Fibroblast of skin of scalp (primary cell): ENCODE measurements at places on chromosomes 6 and 20.

DNA sequence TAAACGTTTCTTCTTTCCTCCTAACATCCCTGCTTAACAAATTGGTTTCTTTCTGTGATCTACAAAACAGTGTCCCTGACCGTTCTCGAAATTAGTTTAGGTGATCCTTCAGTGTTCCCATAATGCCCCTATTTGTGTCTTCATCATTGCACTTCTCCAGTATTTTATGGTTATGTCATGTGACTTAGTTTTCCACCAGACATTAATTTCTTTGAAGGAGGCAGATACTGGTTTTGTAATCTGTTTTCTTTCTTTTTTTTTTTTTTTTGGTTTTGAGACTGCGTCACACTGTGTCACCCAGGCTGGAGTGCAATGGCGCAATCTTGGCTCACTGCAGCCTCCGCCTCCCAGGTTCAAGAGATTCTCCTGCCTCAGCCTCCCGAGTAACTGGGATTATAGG lies 49.2 kb downstream of the FAM217A start:
- no peak for DNase-seq

DNA sequence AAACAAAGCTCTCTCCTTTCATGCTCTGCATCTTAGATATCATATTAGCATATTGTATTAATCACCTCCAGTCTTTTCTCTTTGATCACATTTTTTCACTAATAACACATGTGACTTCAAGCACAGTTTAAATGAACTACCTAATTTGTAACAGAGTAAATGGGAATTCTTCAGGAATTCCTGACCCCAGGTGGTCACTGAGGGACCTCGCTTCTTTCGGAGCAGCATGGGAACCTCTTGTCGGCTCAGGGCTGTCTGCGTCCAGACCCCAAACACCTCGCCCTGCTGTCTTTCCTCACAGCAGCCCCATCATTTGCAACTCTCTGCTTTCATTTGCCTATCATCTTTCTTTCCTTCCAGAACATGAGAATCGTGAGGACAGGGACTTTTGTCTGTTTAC lies 103.5 kb downstream of the DACT2 start:
- no peak for DNase-seq

DNA sequence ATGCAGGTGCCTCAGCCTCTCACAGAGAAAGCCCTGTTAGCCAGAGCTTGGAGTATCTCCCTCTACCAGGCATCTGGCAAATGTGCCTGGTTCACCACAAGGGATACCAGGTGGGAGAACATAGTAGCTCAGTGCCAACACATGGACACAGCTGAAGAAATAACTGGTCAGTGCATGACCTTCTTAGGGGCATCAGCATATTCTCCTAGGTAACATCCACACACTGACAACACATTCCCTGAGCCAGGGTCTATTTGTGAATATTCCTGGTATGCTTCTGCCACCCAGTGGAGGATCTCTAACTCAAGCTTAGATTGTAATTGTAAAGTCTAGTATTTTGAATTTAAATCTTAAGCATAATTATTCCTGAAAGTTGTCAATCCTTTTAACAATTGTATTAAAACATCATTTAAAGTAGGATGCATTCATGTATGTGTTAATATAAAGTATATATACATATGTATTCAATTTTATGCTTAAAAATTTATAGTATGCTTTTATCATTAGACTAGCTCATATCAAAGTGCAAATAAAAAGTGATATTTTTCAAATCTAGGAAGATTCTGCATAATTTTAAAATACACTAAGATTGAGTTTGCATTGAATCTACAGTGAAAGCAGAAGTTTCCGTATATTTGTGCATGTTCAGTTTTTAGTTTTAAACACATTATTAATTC lies 45.3 kb upstream of the COL21A1 start:
- DNase-seq: peak; percentile 69

DNA sequence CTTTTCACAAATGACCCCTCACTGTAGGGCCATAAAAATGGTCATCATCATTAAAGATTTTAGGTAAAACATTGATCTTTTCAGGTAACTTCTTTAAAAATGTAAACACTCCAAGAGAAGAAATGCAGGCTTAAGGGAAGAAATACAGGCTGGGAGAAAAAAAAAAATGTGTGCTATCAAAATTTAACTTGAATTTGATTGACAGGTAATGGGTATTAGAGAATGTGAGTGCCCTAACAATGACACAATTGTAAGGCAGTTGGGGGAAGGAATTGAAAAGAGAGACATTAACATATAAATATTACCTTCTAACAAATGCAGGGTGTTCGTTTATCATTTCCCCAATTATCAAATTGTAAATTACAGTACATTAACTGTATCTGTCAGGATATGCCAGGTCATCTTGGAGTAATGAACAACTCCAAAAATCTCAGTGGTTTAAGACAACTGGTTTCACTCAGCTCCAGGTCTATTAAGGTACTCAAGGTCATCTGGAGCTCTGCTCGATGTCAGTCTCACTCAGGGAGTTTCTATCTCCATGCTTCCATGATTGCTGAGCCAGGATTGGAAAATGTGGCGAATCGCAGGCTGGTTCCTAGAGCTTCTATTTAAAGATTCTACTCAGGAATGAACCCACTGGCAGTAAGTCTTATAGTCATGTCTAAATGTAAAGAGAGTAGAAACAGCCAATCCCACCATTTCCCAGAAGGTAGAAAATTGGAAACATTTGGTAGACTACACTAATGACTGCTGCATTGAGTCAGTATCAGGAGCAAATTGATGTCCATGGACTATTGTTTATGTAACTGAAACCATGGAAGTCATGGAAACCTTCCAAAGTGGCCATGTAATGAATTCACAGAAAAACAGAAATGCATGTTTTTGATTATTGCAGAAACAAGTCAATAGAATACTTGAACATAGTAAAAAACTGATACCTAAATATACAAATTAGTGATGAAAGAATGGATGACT lies 55.6 kb downstream of the FRK start:
- DNase-seq: peak; percentile 53

- DNase-seq: no peak
Observed at GRCh38 chr6:138119976-138120375, 12.8 kb upstream of the PERP start.

- no peak for DNase-seq
Observed at GRCh38 chr6:143128681-143129015, 68.0 kb downstream of the AIG1 start.

DNA sequence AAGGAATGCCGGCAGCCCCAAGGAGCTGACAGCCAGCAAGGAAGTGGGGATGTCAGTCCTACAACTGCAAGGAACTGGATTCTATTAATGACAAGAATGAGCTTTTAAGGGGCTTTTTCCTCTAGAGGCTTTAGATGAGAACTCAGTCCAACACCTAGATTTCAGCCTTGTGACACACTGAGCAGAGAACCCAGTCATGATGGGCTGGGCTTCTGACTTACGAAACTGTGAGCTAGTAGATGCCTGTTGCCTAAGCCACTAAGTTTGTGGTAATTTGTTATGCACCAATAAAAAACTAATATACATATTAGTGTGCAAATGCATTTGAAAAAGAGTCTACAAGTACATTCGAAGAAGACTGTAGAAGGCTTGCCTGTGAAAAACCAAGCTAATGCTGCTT lies 263.3 kb downstream of the SOX4 start:
- no peak for DNase-seq

DNA sequence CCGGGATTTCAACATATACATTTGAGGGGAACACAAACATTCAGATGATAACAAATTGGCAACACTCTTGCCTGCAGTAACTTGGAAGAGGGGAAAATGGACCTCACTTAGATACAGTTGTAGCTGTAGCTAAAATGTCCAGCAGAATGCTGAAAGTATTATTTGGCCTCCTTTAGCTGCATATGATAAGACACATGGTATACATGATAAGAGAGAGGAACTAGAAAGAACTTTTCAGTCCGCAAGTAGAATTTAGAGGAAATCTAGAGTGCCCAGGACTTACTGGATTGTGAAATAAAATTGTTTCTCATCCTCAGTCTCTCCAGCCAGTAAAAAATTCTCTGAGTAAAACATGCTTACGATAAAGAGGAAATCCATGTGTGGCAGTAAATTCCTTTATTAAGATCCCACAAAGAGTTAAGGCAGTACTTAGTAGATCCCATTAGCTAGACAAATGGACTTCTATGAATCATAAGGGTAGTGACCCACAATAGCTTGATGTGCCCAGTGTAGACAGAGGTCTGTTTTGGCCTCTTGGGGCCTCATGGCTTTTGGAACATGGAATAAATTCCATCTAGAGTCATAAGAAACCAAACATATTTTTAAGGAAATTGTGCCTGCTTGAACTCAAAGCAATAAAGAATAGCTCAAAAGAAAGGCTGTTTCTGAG lies 87.9 kb upstream of the RBM24 start:
- peak; percentile 12 for DNase-seq

GRCh38 chr6:108123946-108124345 lies 41.9 kb upstream of the NR2E1 start:
- DNase-seq: no peak

GRCh38 chr6:154161689-154162088 lies 122.6 kb downstream of the OPRM1 start:
- no peak for DNase-seq

- peak; percentile 46 for DNase-seq
Observed at GRCh38 chr20:1327241-1327653, 1.7 kb downstream of the SDCBP2 start.

- DNase-seq: no peak
Observed at GRCh38 chr6:21969192-21969591, 327.6 kb downstream of the PRL start.

DNA sequence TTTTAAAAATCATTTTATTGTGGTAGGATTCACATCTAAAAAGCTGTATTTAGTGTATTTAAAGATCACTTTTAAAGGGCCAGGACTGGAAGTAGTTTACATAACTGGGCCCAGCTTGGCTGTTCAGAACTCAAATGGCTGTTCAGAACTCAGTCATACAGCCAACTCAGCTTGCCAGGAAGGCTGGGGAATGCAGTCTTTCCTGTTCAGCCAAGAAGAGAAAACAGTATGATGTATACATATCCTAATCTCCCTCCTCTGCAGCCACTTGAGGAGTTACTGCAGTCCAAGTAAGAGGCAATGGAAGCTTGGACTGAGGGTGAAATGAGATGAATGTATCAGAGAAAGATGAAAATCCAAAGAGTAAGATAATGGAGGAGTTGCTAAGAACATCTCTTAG lies 24.6 kb downstream of the DSTN start:
- peak; percentile 41 for DNase-seq

DNA sequence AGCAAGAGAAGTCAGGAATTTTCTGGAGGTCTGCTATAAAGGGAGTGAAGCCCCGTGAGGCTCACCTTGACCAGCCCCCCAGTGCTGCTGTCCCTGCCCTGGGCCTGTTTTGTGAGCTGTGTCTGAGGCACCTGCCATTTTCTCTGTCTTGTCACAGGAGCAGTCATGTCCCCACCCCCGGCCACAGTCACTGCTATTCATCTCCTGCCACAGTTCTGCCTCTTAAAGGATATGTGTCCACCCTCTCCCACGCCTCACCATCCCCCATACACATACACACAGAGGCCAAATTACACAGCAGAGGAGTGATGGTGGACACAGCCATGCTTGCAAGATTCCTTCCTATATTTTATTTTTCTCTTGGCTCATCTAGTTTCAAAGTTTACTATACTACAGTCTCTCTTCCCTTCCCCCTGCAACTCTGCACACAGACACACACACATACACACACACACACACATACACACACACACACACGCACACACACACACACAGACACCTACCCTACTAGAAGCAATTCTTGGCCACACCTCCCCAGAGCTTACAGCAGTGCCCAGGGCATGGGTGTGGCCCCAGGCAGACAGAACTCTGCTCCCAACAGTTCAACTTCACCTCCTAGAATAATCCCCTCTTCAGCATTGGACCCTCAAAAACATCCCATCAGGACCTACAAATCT lies 68.7 kb upstream of the TAB2 start:
- DNase-seq: no peak

DNA sequence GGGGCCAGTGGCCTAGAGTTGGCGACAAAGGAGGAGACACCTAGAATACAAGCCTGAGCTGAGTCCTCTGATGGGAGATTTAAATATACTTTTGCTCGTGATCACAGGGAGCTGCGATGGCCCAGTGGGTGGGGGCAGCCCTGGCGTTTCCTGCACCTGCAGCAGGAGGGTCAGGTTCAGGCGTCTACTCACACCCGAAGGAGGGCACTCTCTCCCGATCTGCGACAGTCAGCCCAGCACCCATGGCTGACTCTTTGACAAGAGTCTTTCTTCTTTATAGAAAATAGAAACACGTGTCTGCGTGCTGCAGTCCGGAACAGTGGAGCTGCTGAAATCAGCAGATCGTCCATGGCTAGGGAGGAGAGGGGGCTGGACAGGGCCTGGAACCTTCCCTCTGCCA lies 338.2 kb downstream of the CDH4 start:
- no peak for DNase-seq

DNA sequence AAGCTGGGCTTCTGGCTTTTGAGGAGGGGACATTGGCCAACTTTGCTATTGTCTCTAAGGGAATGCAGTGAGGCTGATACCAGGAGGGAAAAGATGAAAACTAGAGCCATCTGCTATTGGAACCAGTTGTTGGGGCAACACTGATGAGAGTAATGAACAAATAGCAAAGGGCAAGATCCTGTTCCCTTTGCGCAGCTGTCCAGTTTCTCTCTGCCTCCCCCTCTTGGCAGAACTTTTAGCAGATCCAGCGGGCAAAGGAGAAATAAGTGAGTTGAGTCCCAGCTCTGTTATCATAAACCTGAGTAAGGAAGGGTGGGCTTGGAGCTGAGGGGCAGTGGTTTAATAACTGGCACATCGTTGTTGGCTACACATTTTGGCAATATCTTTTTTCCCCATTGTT lies 126.8 kb downstream of the AKAP7 start:
- DNase-seq: no peak

GRCh38 chr20:24818056-24818455 lies 131.0 kb upstream of the CST7 start:
- DNase-seq: no peak

DNA sequence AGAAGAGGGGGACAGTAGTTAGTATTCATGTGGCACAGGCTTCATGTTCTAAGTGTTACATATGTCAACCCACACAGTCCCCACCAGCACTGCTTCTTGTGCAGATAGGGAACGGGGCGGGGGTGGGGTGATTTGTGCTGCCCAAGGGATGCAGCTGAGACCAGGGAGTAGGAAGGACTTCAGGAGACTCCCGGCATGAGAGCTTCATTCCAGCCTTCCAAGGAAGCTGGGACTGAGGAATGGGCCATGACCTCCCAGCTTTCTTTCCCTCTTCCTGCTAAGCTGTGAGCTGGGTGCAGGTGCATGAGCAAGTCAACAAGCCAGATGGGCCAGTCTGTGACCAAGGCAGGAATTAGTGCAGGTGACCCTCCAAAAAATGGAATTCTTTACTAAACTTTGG lies 9.2 kb downstream of the BEND3 start:
- no peak for DNase-seq

DNA sequence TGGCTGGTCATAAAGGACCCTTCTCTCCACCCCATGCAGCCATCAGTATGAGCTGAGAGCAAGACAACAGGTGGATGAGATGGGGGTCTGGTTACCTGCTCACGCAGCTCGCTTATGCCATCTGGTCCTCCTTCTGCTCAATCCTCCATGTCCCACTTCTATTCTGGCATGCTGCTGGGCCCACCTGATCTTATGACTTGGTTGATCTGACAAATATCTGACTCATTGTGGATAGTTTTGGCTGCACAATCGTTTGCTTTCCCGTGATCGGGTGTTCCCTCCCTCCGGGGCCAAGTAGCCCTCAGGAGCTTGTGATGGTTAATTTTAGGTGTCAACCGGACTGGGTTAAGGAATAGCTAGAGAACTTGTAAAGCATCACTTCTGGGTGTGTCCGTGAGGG lies 26.6 kb upstream of the ELMO2 start:
- DNase-seq: no peak
